Heart left ventricle (tissue), 16 donors: ENCODE measurements at places on chromosomes 2 and 18. TPM values are rescaled to one million over a fixed set of nuclear protein-coding genes. Genes with fewer than 3 reads are reported as not detected.

GRCh38 chr18:9946831-9947230, 33.0 kb downstream of the VAPA start:
- peaks cover 18% of the 10 kb centered on the region for H3K36me3 ChIP-seq
- H3K4me3 ChIP-seq = no peak overlapping the region
- H3K4me1 ChIP-seq = peaks cover 14% of the 10 kb centered on the region

- no peak overlapping the region for H3K4me3 ChIP-seq
- peaks cover 78% of the 10 kb centered on the region for H3K36me3 ChIP-seq
- H3K4me1 ChIP-seq = no peaks in the 10 kb centered on the region
- no peak overlapping the region for H3K27ac ChIP-seq
- no peaks in the 10 kb centered on the region for H3K27me3 ChIP-seq
- DNase-seq = no peak
Measured at GRCh38 chr2:61111708-61112107, 46.0 kb downstream of the SANBR start.

DNA sequence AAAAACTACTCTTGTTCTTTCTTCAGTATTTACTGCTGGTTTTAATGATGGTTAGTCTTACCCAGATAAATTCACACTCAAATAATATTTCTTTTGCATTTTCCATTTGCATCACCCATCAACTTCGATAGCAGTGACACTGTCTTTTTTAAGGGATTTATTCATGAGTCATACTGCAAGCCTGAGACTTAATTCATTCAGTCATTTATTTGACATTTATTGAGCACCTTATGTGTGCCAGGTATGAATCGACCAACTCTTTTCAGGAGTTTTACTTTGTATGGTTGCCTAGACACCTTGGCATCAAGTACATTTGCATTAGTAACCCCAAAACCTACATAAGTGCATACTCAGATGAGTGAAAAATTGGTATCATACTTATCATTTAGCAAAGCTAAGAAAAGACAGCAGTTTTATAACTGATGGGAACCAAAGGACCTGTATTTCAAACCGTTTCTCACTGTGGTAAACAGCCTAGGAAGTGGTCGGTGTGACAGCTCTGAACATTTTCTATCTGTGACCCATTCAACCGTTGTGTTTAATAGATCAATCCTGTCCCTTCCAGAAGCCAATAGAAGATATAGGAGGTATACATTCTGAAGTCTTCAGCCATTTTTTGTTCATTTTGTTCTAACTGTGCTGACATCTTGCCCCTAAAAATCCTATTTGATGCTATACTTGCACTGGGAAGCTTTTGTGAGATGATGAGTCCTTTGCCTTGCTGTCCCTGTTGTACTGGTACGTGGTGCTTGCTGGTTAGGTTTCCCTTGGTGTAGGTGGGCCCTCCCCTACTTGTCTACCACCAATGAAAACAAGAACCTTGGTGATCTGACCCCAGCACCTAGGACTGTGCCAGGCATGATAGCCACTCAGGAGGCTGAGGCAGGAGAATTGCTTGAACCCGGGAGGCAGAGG, 484.7 kb upstream of the RAB12 start:
- H3K27ac ChIP-seq = no peak overlapping the region
- no peaks in the 10 kb centered on the region for H3K27me3 ChIP-seq
- DNase-seq = no peak
- no peaks in the 10 kb centered on the region for H3K36me3 ChIP-seq

Gene BCL11A
- 22.4 TPM for total RNA-seq

DNA sequence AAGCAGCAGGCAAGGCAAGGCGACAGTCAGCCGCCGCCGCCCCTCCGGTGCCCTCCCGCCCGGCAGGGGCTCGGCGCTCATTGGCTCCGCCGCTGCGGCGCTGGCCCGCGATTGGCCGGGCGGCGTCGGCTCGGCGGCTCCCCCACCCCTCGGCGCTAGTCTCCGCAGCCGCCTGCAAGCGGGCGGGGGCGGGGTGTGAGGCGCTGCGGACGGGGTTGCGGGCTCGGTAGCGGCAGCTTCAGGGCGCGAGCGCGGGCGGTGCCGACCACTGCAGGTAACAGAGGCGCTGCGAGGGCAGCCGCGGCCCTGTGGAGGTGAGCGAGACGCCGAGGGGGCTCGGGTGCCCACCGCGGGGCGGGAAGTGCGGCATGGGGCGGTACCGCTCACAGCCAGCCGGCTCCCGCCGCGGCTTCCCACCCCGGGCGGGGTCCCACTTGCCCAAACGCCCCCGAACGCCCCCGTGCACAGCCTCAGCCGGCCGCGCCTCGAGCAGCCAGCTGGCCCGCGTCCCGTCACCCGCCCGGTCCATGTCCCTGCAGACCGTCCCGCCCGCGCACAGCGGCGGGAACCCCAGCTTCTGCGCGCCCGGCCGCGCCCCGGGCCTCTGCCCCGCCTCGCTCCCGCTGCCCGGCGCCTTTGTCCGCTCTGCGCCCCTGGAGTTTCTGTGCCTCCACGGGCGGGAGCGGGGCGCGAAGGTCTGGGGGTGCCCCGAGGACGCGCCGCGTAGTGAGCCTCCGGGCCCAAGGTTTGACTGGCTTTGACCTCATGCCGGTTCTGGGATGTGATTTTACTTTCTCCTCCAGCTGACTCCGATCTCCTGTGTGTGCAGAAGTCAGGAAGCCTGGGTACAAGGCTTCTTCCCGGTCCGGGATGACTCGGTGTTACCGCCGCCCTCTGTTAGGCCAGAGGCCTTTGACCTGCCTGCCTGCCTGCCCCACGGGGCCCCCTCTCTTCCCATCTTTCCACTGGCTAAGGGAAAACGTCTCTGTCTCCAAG, at the start of gene SANBR:
TSS of gene SANBR (plus strand) at position 158 of the 996 bp plus-strand sequence. CDS start 4,480 bp downstream, outside the sequence.
- no peaks in the 10 kb centered on the region for H3K27me3 ChIP-seq
- peak within 1 kb of the TSS; percentile 94 for H3K4me3 ChIP-seq

Gene ABCB6
- 17.5 TPM for total RNA-seq

Gene SIX3
- not detected for total RNA-seq

- DNase-seq = no peak
- H3K4me3 ChIP-seq = no peak overlapping the region
- no peaks in the 10 kb centered on the region for H3K36me3 ChIP-seq
Measured at GRCh38 chr2:8581234-8581561, 100.7 kb upstream of the ID2 start.

GRCh38 chr2:12106440-12107080, 360.1 kb downstream of the LPIN1 start:
- H3K27me3 ChIP-seq = no peaks in the 10 kb centered on the region
- H3K36me3 ChIP-seq = no peaks in the 10 kb centered on the region
- H3K27ac ChIP-seq = no peak overlapping the region
- H3K4me1 ChIP-seq = peaks cover 22% of the 10 kb centered on the region

DNA sequence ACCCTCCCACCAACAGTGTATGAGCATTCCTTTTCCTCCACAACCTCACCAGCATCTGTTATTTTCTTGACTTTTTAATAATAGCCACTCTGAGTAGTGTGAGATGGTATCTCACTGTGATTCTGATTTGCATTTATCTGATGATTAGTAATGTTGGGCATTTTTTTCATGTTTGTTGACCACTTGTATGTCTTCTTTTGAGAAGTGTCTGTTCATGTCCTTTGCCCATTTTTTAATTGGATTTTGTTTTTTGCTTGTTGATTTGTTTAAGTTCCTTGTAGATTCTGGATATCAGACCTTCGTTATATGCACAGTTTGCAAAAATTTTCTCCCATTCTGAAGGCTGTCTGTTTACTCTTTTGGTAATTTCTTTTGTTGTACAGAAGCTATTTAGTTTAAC, 59.1 kb downstream of the SP100 start:
- H3K4me3 ChIP-seq = no peak overlapping the region
- no peaks in the 10 kb centered on the region for H3K4me1 ChIP-seq
- peaks cover 84% of the 10 kb centered on the region for H3K36me3 ChIP-seq
- H3K27ac ChIP-seq = no peak overlapping the region

DNA sequence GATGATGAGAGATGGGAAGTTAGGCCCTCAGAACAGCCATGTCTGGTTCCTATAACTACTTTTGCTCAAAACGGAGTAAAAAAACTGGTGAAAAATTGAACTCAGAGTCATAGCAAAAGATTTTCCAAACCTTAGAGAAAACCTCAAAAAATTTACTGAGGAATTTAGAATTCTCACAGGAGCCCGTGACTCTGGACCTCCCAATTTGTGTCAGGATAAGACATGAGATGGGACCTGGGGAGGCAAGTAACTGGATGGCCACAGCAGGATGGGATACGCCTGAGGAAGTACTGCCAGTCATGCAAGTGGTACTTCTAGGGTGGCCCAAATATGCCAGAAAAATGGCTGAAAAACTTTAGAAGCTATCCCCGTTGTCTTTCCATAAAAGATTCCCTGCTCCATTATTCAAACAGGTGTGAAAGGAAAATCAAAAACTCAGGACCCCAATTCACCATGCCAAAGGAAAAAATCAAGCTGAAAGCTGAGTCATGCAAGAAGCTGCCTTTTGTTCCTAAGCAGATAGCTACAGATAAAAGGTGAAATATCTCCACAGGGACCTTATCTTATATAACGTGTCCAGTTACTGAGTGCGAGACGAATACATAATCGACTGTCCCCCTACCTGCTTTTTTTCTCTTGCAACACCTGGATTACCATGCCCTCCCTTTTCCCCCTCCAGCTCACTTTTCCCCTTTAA, 34.1 kb upstream of the LIPG start:
- no peaks in the 10 kb centered on the region for H3K36me3 ChIP-seq
- H3K27me3 ChIP-seq = no peaks in the 10 kb centered on the region
- H3K27ac ChIP-seq = no peak overlapping the region
- DNase-seq = no peak
- H3K4me3 ChIP-seq = no peak overlapping the region
- no peaks in the 10 kb centered on the region for H3K4me1 ChIP-seq

Gene SIX2
- 0.32 TPM for total RNA-seq

Gene RNF125
- total RNA-seq = 2.4 TPM
